ENCODE measurements at places on chromosomes 6 and 20. TPM values are rescaled to one million over a fixed set of nuclear protein-coding genes. Genes with fewer than 3 reads are reported as not detected.

Gene OR2J3
- not detected for total RNA-seq

DNA sequence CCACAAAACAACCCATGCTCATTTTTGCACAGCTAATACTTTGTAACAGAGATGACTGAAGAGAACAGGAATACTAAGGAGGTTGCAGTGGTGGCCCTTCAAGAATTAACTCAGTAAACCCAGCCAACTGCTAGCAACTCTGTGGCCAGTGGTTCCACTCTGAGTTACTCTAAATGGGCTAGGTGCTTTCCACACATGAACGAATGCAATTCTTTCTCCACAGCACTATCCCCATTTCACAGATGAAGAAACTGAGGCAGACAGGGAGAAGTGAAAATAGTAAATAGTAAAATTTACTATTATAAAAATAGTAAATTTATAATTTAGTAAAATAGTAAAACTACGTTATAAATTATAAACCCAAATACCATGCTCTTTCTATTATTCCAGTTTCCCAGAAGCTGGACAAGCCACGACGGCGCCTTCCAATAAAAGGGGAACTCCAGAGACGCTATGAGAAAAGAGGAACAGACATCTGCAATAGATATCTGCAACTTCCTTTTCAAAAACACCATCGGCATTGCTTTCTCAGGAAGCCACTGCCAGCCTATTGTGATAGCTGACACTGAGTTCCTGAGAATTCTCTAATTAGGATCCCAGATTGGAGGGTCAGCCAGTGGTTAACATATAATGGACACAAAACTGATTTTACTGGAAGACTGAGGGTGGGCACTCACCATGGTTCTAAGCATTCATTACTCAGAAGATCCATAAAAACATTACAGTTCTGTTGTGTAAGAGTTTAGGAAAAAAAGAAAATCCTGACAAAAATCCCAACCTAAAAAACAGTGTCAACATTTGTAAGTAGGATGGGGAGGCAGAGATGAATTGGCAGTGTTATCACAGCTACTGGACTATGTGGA, 16.2 kb downstream of the FKBP1A start:
- no peak for DNase-seq
- no peaks in the 10 kb centered on the region for H3K27me3 ChIP-seq
- no peak overlapping the region for H3K27ac ChIP-seq
- H3K4me3 ChIP-seq = no peak overlapping the region

DNA sequence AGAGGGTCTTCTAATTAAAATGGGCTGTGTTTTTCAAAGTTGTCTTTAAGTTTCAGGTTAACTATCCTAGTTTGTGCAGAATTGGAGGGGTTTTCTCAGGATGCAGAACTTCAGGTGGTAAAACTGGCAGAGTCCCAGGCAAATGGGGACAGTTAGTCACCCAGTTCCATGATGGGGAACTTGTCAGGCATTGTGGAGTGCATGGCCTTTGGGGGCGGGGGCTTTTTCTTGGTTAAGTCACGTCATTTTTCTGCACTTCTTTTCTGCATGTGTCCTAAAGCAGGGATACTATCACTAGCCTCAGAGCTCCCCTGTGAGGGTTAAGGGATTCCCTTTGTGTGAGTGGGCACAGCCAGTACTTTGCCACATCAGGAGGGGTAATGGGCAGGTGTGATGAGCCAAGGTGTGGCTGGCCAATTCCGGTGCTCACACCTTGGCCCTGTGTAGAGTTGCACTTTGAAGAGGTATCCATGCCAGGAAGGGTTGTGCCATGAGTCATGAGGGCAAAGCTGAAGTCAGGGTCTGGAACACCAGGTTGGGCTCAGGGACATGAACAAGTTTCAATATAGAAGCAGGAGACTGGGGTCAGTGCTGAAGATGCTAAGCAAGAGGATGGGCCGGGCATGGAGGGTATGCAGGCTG, 126.0 kb upstream of the RREB1 start:
- no peak overlapping the region for H3K27ac ChIP-seq
- no peak overlapping the region for H3K4me3 ChIP-seq
- DNase-seq = no peak
- H3K36me3 ChIP-seq = no peaks in the 10 kb centered on the region
- no peaks in the 10 kb centered on the region for H3K27me3 ChIP-seq

DNA sequence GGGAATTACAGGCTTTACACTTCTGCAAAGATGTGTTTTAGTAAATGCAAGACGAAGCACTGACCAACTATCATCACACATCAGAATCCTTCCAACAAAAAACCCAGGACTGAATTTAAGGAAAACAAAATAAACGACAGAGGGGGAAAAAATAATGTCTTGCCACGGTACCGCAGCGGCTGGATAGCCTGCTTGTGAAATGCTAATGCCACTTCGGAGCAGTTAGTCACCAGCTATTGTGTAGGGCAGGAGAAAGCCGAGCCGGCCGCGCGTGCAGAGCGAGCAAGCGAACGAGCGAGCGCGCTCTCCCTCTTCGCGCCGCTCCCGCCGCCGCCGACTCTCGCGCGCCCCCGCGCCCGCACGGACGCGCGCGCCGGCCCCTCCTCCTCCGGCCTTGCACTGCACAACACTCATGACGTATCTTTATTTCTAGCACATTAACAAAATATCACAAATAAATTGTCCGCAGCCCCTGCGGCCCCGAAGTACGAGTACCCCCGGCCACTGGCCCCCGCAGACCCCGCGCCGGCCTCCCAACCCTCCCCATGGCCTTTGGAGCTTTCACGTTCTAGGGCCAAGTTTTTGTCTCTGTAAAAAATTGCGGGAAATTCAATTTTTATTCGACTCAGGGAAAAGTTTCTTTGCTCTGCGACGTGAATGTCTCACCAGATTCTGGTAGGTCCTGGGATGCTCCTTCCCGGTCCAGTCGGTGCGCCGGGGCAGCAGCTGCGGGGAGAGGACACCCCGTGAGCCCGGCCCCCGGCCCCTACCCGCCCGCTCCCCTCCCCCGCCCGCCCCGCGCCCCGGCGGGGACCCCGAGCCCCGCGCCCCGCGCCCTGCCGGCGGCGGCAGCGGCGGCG, 1.0 kb downstream of the PHIP start:
- peaks cover 2% of the 10 kb centered on the region for H3K4me1 ChIP-seq
- peak; percentile 95 for DNase-seq
- peak overlapping the region; percentile 73 for H3K4me3 ChIP-seq
- peak overlapping the region; percentile 75 for H3K27ac ChIP-seq
- H3K27me3 ChIP-seq = no peaks in the 10 kb centered on the region
- no peaks in the 10 kb centered on the region for H3K36me3 ChIP-seq

GRCh38 chr6:39693206-39693605, 32.0 kb downstream of the KIF6 start:
- H3K27ac ChIP-seq = no peak overlapping the region
- DNase-seq = no peak
- H3K4me1 ChIP-seq = no peaks in the 10 kb centered on the region
- H3K27me3 ChIP-seq = no peaks in the 10 kb centered on the region

GRCh38 chr20:5949943-5950270, 426 bp downstream of the TRMT6 start:
- no peaks in the 10 kb centered on the region for H3K27me3 ChIP-seq
- no peak for DNase-seq
- H3K27ac ChIP-seq = peak overlapping the region; percentile 71

GRCh38 chr20:46870041-46870440, 24.6 kb upstream of the EYA2 start:
- H3K4me3 ChIP-seq = no peak overlapping the region
- no peaks in the 10 kb centered on the region for H3K36me3 ChIP-seq
- peak; percentile 1 for DNase-seq
- no peak overlapping the region for H3K27ac ChIP-seq

DNA sequence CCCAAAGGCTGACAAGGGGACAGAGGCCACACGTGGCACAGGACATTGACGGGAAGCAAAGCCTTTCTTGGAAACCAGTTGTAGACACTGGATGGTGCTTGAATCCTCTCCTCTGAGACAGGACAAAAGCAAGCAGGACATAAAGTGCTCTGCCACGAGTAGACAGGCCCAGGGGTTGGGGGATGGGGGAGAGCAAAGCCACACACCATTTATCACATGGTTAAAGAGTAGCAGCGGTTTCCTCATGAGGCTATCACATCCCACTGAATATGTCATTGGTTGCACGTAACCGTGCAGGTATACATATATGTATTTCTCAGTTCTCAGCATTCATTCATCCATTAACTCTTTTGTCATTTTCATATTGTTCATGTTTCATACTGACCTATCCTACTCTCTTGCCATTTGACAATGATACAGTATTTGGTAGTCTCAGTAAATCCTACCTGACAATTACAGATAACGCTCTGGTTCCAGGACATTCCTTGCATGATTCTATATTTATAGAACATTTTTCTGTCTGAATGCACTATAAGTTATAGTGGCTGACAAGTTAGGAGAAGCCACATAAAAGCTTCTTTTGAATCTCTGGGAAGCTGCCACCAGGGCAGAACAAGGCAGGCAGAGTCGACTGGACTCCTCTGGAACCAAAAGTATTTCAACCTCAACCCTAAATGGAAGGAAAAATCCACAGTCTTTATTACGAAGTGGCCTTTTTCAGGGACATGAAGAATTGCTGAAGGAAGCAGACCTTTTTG, 23.5 kb downstream of the METTL24 start:
- H3K27ac ChIP-seq = no peak overlapping the region
- H3K4me1 ChIP-seq = peaks cover 5% of the 10 kb centered on the region
- no peaks in the 10 kb centered on the region for H3K36me3 ChIP-seq
- peak; percentile 49 for DNase-seq

- no peaks in the 10 kb centered on the region for H3K36me3 ChIP-seq
- H3K4me3 ChIP-seq = no peak overlapping the region
- peak; percentile 74 for DNase-seq
- no peaks in the 10 kb centered on the region for H3K4me1 ChIP-seq
- no peaks in the 10 kb centered on the region for H3K27me3 ChIP-seq
Observed at GRCh38 chr6:20572940-20573339, 38.7 kb downstream of the CDKAL1 start.

DNA sequence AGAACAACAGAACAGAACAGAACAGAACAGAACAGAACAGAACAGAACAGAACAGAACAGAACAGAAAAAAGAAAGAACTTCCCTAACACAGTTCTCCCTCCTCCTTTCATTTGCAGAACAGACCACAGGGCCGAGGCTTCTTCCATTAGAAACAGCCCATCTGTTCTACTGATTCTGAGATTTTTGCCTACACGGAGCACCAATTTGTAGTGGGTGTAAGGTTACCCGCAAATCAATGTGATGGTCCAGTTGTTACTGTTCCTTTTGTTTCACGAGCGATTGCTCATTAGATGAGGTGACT, 734 bp upstream of the OGFRL1 start:
- H3K4me1 ChIP-seq = peaks cover 5% of the 10 kb centered on the region
- H3K4me3 ChIP-seq = peak overlapping the region; percentile 50
- H3K27me3 ChIP-seq = no peaks in the 10 kb centered on the region
- no peaks in the 10 kb centered on the region for H3K36me3 ChIP-seq
- H3K27ac ChIP-seq = peak overlapping the region; percentile 69

- H3K27me3 ChIP-seq = no peaks in the 10 kb centered on the region
- H3K27ac ChIP-seq = peak overlapping the region; percentile 95
- peak overlapping the region; percentile 97 for H3K4me3 ChIP-seq
- DNase-seq = peak; percentile 25
Observed at GRCh38 chr6:108561742-108562502, 1.2 kb downstream of the FOXO3 start.

- H3K36me3 ChIP-seq = no peaks in the 10 kb centered on the region
- H3K27ac ChIP-seq = peak overlapping the region; percentile 40
Observed at GRCh38 chr6:134235937-134236751, 81.8 kb downstream of the SGK1 start.

DNA sequence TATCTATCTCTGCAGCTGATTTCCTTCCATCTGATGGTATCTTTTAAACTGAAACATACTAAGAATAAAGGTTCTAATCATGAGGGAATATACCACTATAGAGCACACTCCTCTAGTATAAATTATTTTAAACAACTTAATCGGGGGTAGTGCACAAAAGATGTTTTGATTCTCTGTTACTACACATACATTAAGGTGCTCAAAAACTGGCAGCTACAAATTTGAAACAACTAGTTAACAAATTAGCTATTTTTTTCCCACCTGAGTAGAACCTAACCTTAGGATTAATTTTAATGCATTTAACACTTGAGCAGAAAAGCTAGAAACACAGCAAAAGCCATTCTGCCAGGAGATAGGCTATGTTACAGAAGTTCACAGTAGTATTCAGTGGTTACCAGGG, 23.0 kb downstream of the CCNC start:
- H3K36me3 ChIP-seq = peaks cover 3% of the 10 kb centered on the region
- no peaks in the 10 kb centered on the region for H3K4me1 ChIP-seq
- H3K27me3 ChIP-seq = no peaks in the 10 kb centered on the region
- no peak overlapping the region for H3K4me3 ChIP-seq

- peak; percentile 53 for DNase-seq
- H3K27ac ChIP-seq = no peak overlapping the region
- no peaks in the 10 kb centered on the region for H3K36me3 ChIP-seq
- no peaks in the 10 kb centered on the region for H3K27me3 ChIP-seq
- no peak overlapping the region for H3K4me3 ChIP-seq
Observed at GRCh38 chr6:161011492-161012480, 20.2 kb downstream of the MAP3K4 start.

DNA sequence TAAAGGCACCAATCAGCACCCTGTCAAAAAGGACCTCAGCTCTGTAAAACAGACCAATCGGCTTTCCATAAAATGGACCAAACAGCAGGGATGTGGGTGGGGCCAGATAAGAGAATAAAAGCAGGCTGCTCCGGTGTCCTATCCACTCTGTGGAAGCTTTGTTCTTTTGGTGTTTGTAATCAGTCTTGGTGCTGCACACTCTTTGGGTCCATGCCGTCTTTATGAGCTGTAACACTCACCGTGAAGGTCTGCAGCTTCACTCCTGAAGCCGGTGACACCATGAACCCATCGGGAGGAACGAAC, 7.3 kb upstream of the PXDC1 start:
- no peak overlapping the region for H3K4me3 ChIP-seq
- no peak for DNase-seq
- H3K27ac ChIP-seq = no peak overlapping the region
- no peaks in the 10 kb centered on the region for H3K27me3 ChIP-seq
- H3K4me1 ChIP-seq = peaks cover 12% of the 10 kb centered on the region

DNA sequence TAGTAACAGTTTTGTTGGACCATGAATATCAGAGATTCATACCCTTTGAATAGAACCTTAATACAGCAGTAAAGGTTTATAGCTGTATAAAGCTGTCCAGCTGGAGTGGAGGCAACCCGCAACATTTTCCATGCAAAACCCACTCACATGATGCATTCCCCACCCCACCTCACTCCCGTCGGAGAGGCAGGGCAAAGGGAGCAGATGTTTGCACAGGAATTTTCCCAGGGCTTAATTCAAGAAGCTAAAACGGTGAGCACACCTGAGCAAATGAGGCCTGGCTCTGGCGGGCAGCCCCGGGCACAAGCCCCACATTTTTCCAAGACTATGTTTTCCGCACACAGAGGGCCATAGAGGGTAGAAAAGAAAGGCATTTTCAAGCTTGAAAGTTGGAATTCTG, 191.7 kb downstream of the FOXC1 start:
- DNase-seq = no peak
- no peaks in the 10 kb centered on the region for H3K27me3 ChIP-seq
- H3K27ac ChIP-seq = no peak overlapping the region
- peaks cover 2% of the 10 kb centered on the region for H3K4me1 ChIP-seq

DNA sequence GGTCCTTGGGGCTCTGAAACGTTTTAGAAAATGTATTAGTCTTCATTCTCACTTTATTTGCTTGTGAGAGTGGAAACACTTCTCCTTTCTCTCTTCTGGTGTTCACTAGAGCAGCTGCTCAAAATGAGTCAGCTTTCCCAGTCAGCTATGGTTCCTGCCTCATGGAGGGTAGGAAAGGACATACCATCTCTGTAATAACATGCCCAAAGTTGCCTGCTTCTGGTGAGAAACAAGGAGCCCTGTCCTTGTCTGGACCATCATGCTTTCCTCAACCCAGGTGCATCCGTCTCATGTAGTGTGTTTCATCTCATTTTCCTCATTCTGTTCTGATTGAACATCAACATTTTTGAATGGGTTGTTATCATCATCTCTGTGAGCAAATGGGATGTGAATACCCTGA, 17.1 kb upstream of the TINAG start:
- peaks cover 5% of the 10 kb centered on the region for H3K4me1 ChIP-seq
- peak; percentile 49 for DNase-seq
- peak overlapping the region; percentile 44 for H3K27ac ChIP-seq
- H3K27me3 ChIP-seq = no peaks in the 10 kb centered on the region
- H3K4me3 ChIP-seq = no peak overlapping the region
- no peaks in the 10 kb centered on the region for H3K36me3 ChIP-seq

All from fibroblast of lung (primary cell).